HCEC 1CT (cell line): ENCODE measurements at places on chromosomes 2 and 18.

DNA sequence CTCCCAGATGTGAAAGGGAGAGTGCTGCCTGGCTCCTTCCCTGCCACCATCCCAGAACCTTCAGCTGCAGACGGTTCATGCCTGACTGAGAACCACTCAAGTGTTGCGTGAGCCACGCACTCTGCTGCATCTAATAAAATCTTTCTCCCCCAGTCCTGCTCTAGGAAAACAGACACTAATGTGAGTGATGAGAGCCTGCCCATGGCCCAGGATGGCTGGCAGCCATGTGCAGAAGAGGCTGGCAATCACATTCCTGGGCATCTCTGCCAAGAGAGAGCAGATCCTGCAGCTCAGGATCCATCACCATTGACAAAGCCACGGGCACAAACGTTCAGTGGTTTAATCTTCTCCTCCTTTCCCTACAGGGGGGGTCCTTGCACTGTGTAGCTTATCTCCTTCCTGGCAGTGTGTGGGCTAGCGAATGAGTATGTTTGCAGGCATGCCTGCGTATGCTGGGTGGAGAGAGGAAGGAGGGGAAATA lies 477.5 kb downstream of the SLC4A3 start:
- DNase-seq: peak; percentile 66

DNA sequence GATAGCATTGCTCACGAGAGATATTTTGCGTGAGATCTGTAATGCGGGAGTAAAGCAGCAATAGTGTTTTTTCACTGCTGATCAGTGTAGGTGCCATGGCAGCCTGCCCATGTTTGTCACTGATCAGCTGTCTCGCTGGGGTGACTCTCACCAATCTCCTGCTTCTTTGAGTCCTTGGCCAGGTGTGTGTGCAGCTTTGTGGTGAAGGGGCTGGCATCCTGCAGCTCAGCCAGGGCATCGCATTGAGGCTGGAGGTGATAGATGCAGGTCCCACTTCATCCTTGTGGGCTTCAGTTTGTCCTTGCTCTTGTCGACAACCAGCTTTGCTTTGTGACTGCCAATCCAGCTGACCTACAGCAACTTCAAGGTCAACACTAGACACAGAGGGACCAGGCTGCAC lies 258.3 kb upstream of the CXCR4 start:
- DNase-seq: no peak

DNA sequence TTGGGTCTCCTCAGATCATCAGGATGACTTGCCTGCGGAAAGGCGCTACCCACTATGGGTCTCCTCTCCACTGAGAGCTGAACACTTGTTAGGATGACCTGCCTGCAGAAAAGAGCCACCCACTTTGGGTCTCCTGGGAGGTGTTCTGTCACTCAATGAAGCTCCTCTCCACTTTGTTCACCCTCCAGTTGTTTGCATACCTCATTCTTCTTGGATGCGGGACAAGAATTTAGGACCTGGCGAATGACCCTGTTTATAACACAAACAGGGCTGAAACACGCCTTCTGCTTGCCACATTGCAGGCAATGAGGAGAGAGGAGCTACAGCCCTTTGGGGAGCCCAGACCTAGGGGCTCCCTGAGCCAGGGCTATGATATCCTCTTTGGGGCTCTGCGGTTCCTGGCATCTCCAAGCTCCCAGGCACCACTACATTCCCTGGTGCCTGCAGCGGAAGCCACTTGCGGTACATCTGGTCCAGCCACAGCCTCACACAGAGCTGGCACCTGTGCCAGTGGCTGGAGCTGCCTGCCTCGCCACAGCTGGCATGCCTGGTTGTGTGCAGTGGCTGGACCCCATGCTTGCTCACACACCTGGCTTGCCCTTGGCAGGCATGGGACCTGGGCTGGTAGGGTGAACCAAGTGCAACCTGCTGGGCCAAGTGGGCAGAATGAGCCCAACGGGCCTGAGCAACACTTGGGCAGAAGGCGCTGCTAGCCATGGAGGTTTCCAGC lies 20.6 kb downstream of the ANKRD29 start:
- DNase-seq: no peak

- DNase-seq: peak; percentile 14
These were observed 143.0 kb downstream of the RAD51AP2 start for GRCh38 chr2:17375262-17375661.

DNA sequence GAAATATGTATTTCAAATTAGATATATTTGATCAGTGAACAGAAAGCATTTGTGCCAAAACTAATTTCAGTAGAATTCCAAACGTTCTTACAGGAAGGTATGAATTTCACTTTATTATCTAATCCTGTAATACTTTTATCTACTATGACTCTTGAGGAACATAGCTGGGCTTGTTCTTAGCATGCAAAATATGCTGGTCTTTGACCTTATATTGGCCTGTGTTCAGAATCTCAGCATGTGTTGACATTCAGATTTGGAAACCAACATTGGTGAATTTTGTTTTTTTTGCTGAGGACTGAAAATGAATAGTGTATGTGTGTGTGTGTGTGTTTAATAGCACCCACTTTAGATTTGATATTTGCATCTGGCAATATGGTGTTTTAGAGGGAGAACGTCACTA lies 112.2 kb downstream of the MEIS1 start:
- no peak for DNase-seq

DNA sequence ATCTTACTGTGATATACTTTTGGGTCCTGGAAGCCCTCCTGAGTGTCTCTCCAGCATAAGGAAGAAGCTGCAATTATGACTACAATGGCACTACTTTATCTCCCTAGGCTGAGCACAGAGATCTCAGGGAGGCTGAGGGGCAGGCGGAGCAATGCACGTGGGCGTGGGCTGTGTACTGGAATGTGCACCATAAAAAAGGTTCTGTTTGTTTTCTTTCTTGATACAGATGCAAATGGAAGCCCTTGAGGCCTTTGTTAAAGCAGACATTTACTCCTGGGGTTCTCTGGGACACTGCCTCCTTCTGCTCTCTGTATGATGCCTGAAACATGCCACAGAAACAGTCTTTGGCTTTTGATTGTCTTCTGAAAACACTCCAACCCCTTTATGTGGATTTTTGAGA lies 79.1 kb upstream of the DLX2 start:
- no peak for DNase-seq

GRCh38 chr2:71850306-71850801 lies 297.3 kb downstream of the CYP26B1 start:
- DNase-seq: no peak

- DNase-seq: no peak
These were observed 33.3 kb downstream of the DOCK10 start for GRCh38 chr2:225008935-225009334.

DNA sequence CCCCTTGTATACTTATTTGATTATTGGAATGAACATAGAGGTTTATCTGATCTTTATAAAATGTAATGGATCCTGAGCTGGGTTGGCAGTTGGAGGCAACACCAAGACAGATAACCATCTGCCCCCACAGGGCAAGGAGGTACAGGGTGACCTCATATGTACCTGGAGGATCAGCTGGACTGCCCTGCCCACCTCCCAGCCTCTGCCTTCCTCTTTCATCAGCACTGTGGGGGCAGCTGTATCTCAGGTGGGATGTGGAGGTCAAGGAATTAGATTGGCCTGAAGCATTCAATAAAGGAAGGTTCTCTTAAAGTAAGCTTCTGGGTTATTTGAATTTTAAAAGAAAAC lies 92.6 kb downstream of the LYPD6 start:
- DNase-seq: no peak

DNA sequence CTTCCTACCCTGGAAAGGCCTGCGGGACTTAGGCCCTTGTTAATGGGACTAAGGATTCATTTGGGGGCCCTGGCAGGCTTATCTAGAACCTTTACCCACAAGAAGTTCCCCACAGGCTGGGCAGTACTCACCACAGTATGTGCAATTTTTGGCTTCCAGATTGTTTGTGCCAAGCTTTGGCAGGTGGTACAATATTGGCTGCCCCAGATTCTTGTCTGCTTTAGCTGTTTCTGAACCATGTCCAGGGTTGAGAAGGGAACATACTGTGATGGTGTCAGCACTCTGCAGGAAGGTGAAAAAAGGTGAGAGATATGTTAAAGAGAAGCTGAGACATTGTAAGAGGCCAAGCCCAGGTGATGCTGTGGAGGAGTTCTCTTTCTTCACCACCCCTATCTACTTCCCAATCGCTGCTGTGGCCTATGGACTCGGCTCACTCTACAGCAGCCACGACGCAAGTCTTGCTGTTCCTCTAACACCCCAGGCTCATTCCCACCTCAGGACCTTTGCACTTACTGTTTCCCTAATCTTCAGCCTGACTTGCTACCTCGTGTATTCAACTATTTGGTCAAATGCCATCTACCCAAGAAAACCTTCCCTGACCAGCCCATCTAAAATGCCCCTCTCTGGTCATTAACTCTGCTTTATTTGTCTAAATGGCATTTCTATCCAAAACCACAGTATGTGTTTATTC lies 9.2 kb downstream of the SLC4A5 start:
- DNase-seq: no peak

DNA sequence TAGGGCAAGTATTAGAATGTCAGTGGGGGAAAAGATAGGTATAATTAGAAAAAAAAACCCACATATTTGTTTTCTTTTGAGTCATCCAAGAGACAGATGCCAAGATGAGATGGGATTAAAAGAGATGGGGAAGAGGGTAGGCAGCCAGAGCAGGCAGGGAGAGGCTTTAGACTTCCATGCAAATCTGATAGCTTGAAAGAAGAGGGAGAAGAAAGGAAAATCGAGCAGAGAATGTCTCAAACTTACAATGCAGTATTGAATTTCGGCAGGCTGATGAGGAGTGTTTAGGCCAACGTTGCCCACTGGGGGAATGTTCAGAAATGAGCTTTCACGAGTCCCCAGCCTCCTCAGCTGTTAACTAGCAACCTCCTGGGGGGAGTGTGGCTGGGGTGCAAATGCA lies 91.3 kb downstream of the SPATS2L start:
- DNase-seq: peak; percentile 58

DNA sequence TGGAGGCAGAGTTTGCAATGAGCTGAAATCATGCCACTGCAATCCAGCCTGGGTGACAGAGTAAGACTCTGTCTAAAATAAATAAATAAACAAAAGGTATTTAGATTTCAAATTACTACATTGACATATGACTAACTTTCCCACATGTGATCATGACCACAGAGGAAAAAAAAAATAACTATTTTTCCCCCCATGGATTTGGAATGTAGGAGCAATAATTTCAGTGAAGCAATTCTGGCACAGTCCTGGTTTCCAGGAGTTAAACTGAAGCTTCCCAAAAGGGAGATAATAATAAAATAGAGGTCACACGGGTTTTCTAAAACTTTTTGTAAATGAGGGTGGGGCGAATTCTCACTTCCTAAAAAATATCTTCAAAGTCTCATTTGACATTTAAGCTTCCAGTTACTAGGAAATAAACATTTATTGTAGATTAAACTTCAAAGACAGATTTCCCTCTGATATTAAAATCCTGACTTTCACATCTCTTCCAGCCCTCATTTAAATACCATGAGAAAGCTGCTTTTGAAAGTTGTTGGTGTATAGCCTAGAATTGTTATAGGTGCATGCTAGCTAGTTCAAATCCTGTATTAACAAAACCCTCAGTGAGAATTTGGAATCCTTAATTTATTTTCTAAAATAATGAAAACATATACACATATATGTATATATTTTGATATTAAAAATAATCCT lies 20.7 kb downstream of the SLC19A3 start:
- peak; percentile 5 for DNase-seq

DNA sequence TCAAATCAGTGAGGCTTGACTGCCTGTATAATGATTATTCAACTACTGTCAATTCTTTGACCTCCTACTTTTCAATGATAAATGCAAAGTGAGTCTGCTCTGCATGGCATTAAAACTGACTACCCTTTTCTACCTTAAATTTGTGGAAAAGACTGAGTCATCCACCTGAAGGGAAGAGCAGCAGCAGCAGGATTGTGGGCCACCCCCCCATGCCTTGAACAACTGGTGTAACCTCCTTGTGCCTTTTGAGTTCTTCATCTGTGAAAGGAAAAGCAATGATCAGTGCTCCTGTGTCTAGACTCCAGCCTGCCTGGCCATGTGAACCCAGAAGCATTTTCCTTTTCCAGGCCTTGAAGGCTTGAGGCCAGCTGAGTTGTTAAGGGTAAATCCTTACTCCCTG lies 102.9 kb downstream of the OSR1 start:
- no peak for DNase-seq

DNA sequence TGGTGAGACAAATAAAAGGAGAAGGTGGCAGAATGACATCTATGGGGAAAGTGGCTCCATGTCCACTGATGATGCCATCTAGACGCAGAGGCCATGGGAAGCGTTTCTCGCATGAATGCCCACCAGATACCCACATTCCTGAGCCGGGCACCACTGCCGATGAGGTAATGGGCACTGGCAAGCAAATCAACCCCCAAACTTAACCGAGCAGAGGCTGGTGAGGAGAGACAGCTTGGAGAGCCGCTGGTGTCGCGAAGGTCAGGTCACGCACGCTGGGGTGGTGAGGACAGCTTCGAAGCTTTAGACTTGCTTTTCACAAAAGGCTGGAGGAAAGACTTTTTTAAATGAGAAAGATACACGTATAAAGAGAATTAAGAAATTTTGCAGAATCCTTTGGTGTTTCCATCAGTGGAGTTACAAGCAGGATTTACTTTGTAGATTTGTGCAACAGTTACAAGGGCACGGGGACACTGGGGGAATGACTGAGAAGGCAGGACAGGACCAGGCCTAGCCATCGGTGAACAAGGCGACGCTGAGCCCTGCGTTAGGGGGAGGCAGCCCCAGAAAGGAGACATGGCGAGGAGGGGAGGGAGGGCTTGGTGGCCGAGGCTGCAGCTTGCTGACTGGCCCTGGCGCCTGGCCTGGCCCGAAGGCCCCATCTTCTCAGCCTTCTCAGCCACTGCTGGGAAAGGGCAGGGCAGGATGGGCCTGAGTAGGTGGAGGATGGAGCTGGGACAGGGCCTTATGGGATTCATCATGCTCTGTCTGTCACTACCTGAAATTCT lies 83.9 kb upstream of the HDAC4 start:
- DNase-seq: no peak

DNA sequence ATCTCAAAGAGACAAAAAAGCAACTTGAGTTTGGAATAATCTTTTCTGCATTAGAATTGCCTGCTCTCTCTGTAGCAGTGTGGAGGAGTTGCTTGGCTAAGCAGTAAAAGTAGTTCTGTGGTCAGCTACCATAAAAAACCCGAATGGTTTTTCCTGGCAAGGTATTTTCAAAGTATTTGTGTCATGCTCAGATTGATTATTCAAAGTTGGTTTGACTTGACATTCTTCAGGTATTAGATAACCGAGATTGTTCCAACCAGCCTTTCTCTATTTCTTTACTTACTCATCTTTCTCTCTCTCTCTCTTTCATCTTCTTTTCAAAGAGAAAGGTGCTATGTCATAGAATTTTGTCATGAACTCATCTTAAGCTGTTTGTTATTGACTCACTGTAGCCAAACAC lies 404.9 kb downstream of the CPS1 start:
- no peak for DNase-seq

- no peak for DNase-seq
These were observed 469.3 kb upstream of the RAB12 start for GRCh38 chr18:8139891-8140406.
